ENCODE measurements at places on chromosomes 6 and 20.

GRCh38 chr6:109453594-109454495, 1.7 kb downstream of the MICAL1 start:
- peak; percentile 66 for DNase-seq

- DNase-seq, result no peak
Observed at GRCh38 chr20:34015401-34016335, 22.0 kb downstream of the RALY start.

DNA sequence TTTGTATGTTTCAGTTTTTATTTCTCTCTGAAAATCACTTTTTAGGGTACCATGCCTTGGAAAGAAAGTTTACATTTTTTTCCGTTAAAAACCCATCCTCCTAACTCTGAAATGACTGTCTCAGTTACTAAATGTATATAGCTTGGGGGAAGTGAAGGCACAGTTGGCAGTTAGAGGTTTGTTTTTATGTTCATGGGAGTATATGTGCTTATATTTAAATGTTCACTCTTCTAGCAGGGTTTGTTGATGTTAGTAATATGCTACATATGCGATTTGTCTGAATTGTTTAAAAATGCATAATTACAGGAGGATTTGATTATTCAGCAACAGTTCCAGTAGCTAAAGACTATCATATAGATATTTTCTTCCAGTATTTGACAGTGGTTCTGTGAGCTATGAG, 31.1 kb downstream of the CDKAL1 start:
- DNase-seq, result no peak

DNA sequence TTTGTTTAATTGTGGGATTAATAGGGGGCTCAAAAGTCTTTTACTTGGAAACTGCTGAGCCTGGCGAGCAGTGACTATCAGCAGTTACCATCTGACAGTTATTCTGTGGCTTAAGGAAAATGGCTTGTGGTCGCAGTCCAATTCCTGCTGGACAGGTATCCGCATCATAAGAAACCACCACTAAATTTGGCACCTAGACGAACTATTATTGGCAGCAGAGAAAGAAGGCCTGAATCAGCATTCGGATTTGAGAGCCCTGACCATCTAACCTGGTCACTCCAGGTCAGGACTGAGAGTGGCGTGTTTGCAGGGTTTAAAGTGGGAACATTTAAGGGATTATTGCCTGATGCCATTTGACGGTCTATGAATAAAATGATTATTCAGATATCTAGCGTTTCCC, 146.4 kb downstream of the RPS12 start:
- no peak for DNase-seq

GRCh38 chr6:35725721-35726438, 11.0 kb upstream of the ARMC12 start:
- no peak for DNase-seq

- no peak for DNase-seq
Observed at GRCh38 chr6:158625881-158626305, 18.6 kb downstream of the DYNLT1 start.

GRCh38 chr20:3304456-3304855, 65.5 kb upstream of the SLC4A11 start:
- no peak for DNase-seq

DNA sequence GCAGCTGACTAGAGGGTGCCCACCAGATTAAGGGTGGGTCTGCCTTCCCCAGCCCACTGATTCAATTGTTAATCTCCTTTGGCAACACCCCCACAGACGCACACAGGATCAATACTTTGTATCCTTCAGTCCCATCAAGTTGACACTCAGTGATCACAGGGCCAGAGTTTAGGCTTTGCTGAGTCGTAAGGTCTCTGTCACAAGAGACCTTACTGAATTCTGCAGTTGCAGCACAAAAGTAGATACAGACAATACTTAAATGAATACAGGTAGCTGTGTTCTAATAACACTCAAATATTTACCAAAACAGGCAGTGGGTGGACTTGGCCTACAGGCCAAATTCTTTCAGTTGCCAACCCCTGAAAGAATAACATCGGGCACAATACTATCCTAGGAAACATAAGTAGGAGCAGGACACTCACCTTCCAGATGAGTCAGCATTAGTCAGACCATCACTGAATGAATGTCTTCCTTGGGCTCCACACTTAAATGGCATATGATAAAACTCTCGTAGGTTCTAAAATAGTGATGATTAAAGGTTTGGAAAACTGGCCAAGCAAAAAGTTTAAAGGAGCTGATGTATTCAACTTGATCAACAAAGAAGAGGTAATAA, 190.0 kb downstream of the UBE3D start:
- no peak for DNase-seq

DNA sequence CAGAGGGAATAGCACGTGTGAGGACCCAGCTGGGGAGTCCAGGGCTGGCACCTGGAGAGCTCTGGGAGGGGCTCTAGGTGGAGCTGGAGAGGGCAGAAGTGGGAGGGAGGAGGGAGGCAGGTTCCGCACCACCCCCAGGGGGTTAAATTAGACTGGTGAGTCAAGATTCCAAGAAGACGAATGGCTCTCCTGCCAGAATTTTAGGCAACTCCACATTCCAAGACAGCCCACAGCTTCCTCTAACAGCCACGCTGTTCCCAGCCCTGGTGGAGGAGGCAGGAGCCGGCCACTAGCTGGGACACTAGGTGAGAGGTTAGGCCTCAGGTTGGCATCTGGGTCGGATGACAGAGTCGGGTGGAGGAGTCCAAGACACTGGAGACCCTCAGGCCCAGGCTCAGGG, 60.2 kb downstream of the TFAP2C start:
- no peak for DNase-seq

- DNase-seq, result no peak
Observed at GRCh38 chr20:57308451-57309271, 20.9 kb upstream of the SPO11 start.

- DNase-seq, result no peak
Observed at GRCh38 chr6:17721671-17722070, 14.9 kb upstream of the NUP153 start.
